ENCODE measurements at places on chromosomes 1 and 21.

DNA sequence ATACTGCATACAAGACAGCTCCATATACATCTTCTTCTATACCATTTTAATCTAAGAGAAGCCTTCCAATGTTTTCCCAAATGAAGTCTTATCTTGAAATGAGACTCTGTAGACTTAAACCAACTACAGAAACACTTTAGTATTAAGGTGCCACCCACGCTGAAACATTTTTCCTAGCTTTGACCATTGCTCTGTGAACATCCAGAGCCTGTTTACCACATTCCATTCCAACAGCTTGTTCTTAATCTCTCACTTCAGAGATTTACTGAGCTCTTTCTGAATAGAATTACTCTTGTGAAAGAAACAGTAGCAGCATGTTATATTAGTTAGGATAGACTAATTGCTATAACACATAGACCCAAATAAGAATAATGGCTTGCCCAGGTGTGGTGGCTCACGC lies 19.6 kb upstream of the POGZ start:
- DNase-seq: no peak

DNA sequence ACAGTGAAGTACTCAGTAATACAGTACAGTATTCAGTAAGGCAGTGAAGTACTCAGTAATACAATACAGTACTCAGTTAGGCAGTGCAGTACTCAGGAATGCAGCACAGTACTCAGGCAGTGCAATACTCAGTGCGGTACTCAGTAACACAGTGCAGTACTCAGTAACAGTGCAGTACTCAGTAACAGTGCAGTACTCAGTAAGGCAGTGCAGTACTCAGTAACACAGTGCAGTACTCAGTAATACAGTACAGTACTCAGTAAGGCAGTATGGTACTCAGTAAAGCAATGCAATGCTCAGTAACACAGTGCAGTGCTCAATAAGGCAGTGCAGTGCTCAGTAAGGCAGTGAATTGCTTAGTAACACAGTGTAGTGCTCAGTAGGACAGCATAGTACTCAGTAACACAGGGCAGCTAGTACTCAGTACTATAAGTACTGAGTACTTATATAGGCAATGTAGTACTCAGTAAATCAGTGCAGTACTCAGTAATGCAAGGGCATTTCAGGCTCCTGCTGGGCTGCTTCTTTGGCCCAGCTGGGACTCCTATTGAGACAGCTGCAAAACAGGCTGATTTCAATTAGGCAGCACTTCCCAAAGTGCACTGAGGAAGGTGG lies 411.3 kb downstream of the DISC1 start:
- DNase-seq: no peak

DNA sequence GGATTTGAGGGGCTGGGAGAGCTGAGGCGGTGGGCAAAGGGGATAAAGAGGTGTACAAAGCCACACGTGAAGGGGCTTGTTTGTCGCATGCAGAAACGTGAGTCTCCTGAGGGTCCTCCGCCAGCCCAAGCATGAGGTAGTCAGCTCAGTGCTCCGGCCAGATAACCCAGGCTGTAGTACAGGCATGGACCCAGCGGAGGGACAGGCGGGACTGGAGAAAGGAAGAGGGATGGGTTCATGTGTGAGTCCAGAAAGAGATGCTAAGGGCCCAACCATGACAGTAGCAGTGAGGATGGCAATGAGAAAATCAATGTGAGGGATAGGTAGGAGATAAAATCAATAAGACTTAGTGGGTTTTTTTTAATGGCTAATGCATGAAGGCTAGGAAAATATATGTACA lies 13.7 kb upstream of the ELK4 start:
- DNase-seq: no peak

DNA sequence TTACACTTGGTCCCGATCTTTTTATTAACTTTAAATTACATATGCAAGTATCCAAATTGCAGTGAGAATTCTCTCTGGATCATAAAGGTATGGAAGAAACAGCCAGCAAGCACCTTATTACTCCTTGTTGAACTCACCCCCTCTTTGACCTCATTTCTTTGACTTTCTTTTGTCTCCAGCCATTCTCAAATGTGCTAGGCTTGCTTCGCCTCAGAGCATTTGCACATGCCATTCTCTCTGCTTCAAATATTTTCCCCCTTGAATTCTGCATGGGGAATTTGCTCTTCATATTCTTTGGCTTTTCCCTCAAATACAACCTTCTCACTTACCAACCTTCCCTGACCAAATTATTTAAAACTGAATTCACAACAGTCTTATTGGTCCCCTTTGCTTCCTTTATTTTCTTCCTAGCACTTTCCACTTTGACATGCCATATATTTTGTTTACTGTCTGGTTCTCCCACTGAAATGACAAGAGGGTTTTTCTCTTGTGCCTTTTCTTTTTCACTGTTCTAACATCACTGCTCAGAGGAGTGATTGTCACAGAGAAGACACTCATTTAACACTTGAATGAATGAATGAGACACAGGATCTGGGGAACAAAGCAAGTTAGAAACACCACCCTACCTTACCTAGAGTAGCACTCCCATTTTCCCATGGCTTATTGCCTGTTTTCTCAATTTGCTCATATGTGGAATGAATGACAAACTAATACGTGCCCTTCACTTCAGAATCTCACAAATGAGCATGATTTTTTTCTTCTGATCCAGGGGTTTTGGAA lies 1.4 kb upstream of the PGBD2 start:
- DNase-seq: no peak

GRCh38 chr1:204923201-204923600 lies 52.5 kb downstream of the NFASC start:
- peak; percentile 26 for DNase-seq

DNA sequence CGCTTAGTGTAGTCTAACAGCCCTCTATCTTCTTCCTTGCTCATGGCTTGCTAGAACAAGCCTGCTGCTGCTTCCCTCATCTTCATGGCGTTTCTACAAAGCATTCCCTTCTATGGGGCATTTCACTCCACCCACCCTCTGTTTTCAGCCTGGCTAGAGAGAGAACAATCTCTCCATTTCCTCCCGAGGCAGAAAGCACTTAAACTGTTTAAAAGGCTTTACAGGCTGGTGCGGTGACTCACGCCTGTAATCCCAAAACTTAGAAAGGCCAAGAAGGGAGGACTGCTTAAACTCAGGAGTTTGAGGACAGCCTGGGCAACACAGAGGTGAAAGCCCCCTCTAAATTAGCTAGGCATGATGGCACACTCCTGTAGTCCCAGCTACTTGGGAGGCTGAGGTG lies 17.8 kb downstream of the ORC1 start:
- no peak for DNase-seq

DNA sequence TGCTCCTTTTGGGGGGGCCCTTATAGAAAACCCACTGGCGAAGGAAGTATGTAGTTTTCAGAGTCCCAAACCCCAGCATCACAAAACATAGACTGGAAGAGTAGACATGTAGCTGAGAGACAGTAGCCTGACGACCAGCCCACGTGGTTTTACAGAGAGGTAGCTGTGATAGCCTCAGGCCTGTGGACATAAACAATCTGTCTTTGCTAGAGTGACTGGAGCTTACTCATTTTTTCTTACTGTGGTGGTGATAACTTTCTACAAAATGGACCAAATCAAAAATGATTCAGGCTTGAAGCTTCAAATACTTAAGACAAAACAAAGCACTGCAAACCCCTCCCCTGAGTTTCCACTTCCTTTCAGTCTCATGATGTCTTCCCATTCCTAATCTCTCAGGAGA lies 497.0 kb downstream of the RWDD3 start:
- no peak for DNase-seq

DNA sequence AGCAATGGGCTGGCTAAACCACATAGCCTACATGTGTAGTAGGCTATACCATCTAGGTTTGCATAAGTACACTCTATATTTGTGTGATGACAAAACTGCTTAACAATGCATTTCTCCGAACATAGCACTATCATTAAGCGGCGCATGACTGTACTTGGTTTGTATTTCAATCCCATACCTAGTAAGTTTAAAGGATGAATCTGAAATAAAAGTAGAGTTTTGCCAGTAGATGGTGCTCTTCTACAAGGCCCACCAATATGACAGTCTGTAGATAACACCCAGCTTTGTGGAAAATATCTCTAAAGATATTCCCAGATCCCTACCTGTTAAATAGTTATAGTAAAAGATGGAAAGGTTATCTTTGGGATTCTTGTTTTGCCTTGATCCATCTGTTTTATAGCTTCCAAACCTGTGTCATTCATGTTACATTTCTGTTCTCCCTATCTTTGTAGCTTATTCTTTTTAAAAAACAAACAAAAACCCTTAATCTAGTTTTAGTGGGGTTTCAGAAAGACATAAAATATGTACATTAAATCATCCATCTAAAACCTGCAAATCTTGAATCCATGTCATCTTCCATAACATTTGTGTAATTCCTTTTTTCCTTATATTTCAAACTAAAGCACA lies 33.9 kb upstream of the ASPM start:
- DNase-seq: peak; percentile 58

DNA sequence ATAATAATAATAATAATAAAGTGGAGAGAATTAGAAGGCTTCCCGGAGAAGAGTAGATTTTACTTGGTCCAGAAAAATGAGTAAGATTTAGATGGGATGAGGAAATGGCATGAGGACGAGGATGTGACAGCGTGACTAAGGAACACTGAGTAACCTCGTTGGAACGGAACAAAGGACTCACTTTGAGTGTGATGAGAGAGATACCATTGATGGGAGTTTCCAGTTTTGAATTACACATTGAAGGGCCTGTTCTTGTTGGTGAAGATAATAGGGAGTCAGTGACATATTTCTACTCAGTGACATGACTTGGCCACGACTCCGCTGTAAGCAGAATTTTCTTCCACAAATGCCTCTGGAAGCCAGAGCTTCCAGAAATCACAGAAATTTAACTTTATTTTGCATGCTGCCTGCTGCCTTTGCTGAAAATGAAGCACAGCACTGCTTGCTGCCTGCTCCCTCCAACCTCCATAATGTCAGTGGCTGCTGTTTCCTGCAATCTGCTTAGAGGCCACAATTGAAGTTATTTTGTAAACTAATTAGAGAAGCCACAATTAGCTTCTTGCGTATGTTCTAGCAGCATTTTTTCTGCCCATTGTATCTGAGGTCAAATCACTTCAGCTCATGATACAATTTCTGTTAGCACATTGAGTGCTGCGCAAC lies 33.7 kb upstream of the FBXO28 start:
- peak; percentile 81 for DNase-seq

DNA sequence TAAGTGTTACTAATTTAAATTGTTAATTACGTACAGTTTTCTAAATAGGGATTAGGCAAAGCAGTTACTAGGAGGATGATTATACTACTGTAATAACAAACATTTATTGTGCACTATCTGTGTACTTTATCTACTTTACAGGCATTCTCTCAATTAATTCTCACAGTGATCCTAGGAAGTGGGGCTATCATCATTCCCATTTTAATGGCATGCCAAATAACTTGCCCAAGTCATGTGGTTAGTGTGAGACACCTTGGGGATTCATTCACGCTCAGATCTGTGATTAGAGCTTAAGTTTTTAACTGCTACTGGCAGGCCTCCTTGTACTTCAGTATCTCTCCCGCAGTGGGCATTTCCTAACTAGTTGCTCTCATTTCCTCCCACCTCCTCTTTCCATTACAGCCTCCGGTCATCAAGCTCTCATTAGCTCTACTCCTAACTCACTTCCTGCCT lies 11.5 kb downstream of the PHLDA3 start:
- DNase-seq: peak; percentile 80

DNA sequence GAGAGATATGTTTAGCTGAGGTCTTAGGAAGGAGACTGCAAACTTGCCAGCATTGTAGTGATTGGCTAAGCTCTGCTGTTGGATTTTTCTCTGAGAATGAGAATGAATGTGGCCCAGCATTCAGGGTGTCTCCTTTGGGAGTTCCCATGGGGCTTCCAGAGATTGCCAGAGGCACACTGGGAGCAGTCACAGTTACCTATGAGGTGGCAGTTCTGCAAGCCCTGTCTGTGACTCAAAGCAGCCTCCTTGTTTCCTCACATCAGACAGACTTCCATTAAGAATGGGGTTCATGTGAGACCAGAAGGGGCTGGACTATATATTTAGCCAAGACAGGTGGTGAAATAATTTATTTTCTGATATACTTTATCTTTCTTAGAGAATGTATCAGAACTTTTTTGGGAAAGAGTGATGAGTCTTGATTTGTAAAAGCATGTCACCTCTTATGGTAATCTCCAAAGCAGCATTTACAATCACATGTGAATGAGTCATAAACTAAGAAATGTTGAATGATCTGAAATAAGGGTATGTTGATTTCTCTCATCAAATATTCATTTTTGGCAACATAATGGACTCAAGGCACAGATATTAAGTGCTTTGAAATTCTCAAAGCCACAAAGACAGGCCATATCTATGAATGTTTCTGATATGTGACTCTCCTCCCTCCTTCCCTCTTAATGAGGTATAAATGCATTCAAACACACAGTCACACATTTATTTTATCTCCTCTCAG lies 9.5 kb upstream of the SLC19A2 start:
- DNase-seq: no peak

DNA sequence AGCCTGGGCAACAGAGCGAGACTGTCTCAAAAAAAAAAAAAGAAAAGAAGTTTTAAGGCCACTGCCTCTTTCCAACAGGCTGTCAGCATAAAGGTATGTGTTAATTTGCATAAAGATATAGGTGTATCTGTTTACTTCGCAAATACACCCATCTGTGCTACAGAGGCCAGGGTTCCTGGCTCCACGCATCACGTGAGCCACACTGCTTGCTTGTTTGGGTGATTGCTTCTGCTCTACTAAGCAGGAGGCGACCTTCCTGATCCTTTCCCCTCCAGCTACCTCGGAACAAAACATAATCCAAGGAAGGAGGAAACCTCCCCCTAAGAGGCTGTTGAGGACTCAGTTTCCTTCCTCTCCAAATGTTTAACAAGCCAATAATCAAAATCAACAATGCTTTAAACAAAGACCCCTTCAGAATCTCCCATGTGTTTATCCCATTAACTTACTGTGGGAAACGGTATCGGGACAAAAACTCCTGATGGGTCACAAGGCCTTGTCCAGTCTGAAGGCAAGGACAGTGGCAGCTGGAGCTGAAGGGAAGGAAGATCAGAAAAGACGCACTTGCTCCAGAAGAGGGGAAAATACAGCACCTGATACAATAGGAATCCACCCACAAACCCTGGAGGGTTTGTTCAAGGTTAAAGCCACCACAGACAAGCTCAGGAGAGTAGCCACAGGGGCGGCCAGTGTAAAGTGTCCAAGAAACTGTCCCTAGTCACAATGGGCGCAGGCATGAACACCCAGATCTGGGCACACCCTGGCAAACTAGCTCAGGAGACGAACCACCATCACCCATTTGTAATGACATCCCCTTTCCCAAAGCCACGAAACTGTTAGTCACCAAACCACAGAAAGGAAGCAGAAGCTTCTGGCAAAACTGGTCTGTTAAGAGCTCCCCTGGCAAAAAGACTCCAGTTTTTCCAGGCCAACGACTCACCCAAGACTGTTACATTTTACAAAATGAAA lies 17.2 kb downstream of the CTNNBIP1 start:
- DNase-seq: no peak

DNA sequence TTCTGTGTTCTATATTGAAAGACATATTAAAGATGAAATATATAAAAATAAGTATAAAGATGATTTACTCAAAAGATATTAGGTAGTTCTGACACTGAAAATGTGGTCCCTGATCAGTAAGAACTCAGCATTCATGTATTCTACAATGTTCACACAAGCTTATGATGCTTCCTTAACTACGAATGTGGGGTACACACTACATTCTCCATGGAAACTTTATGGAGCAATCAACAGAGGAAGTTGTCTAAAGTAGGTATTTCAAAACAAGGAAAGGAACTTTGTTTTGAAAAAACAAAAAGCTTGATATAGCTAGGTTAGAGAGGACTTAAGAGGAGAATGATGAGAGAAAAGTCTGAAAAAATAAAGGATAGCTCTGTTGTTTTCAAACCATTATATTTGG lies 119.7 kb upstream of the RGS18 start:
- no peak for DNase-seq
